ENCODE measurements at places on chromosomes 1 and 21.

GRCh38 chr1:64841330-64842065 is 96.6 kb downstream of the RAVER2 start:
- no peak for DNase-seq

DNA sequence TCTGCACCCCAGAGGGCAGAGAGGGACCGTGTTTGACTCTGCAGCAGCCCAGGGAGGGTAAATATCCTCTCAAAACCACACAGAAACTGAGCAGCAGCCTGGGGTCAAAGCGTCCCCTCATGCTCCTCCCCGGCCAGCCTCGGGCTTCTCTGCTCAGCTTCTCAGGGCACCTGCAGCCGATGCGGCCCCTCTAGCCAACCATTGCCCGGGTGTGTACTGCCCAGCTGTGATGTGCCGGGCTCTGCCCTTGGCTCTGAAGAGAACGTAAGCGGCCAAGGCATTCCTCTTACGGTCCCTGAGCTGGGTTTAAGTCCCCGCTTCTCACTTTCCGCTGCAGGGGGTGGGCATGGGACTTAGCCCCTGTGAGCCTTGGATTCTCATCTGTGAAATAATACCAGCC is 5.5 kb downstream of the FAM131C start:
- no peak for DNase-seq

DNA sequence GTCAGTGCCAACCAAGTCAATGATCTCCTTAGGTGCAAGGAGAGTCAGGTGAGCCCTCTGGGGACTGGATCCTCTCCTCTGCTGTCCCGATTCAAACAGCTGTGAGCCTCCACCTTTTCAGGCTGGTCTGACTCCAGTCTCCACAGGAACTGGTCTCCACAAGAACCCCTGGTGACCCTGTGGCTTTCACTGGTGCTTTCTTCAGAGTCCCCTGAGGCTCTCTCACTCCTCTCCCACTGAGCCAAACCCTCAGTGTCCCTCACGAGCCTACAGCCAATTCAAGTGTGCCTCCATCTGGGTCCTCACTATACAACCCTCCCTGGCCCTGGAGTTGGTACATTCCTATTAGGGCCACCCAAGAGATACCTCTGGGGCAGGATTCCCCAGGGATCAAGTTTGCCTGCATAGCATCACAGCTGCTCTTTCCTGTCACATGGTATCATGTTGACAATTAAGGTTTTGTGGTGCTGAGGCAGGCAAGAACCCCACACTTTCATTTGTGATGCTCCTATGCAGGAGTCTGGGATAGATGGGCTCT is 5.2 kb upstream of the NGF start:
- no peak for DNase-seq

DNA sequence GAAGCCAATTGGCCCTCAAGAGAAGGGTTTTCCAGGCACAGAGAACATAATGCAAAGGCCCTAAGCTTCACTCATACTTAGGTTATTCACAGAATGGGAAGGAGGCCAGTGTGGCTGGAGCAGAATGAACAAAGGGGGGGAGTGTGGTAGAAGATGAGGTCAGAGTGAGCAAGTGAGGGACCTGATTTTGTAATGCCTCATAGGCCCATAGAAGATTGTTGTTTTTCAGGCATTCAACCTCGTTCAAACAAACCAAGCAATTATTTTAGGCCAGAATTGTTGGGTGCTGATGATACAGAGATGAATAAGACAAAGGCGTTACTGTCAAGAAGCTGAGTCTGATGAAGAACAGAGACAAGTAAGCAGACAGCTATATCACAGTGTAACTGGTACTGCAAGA is 54.5 kb upstream of the RAP1A start:
- no peak for DNase-seq

GRCh38 chr1:3548895-3549294 is 62.4 kb downstream of the MEGF6 start:
- DNase-seq: no peak

- no peak for DNase-seq
Measured at GRCh38 chr1:212595787-212596714, 12.5 kb upstream of the ATF3 start.

DNA sequence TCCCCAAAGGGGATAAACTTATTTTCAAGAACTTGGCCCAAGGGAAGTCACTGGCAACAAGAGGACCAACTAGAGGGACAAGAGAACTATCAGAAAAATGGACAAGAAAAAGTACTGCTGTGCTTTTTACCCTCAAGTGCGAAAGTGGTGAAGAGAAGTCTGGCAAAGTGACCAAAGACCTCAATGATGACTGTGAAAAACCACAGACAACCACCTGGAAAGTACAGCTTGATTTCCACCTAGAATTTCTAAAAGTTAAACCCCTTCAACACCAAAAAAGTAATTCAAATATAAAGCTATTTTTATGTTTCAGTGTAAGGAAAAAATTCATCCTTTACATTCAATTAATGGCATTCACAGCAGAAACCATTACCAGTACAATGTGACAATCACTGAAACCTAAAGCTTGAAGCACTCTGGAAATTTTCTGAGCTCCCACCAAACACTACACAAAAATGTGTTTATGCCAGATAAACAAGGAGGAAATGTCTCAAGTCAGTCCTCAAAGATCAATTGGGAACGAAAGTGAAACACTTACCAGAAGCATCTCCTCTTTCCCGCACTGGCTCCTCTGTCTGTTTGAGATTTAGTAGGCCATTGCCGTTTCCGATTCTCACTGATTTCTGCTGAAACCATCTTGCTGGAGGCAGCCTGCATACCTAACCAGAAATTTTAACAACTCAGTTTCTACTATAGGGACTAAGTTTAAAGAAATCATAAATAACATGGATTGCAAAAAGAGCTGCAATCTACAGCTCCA is 8.3 kb downstream of the SDE2 start:
- DNase-seq: no peak

- DNase-seq: no peak
Measured at GRCh38 chr21:41438425-41439113, 12.5 kb downstream of the MX1 start.

GRCh38 chr1:152981146-152981871 is 2.6 kb upstream of the SPRR1A start:
- DNase-seq: no peak

DNA sequence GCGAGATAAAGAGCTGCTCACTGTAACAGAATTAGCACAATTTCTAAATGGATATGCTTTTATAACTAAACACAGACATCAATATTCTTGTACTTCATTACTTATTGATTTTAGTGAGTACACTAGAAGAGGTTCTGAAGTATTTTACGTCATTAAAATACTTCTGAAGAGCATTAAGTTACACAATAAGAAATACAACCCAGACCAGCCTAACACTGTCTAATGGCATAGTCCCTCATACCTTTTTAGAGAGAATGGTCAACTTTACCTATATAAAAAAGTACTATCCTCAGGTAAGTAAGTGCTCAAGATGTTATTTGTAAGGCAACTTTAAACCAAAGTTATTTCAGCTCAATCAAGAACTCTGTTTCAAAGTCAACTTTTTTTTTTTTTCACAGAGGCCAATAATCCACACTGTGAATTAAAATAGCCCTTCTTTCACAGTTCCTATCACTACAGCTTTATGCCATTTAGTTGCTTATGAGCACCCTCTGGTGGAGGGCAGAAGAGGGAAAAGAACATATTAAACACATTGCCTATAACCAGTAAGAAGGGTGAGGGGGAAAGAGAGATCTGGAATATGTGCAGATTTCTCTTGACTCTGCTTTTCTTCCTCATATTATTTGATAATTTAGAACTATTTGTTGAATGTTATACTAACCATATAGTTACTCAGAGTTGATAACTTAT is 182.1 kb upstream of the DMRTA2 start:
- no peak for DNase-seq

- no peak for DNase-seq
Measured at GRCh38 chr1:26025517-26025916, 3.9 kb downstream of the EXTL1 start.

DNA sequence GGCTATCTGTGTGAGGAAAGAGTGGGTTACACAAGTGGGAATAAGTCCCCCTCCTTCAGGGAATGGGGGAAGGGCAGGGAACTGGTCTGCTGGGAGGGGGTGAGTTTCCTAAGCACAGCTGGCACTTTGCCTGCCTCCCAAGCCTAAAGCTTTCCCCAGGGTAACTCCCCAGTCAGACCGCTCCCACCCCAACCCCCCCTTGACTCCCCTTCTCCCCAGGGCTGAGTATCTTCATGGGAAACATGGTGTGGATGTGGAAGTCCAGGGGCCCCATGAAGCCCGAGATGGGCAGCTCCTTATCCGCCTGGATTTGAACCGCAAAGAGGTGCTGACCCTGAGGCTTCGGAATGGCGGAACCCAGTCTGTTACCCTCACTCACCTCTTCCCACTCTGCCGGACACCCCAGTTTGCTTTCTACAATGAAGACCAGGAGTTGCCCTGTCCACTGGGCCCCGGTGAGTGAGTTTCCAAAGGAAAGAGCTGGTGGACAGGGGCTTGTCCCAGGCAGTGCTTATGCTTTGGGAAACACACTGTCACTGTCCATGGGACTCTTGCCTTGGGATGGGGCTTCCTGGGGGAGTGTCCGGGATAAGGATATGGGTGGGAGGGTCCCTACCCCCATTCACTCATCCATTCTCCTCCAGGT is 14.9 kb downstream of the MOV10 start:
- DNase-seq: no peak

DNA sequence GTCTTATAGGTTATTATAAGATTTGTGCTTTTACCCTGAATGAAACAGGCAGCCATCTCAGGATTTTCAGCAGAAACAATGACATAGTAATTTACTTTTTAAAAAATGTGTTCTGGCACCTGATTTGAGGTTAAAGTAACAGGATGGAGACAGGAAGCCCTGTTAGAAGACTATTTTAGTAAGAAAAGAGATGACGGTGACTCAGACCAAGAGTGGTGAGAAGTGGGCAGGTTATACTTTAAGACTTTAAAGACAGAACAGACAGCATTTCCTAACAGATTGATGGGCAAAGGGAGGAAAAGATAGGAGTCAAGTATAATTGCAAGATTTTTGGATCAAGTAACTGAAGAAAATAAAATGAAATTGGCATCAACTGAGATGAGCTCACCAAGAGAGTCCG is 436.8 kb upstream of the NR5A2 start:
- DNase-seq: no peak

- peak; percentile 84 for DNase-seq
Measured at GRCh38 chr21:44527983-44528633, 11.9 kb downstream of the KRTAP10-1 start.

- DNase-seq: no peak
Measured at GRCh38 chr1:92886886-92887419, 55.1 kb downstream of the RPL5 start.

- DNase-seq: no peak
Measured at GRCh38 chr1:231020139-231020601, 19.9 kb downstream of the FAM89A start.

GRCh38 chr1:230356869-230357794 is 69.0 kb downstream of the PGBD5 start:
- no peak for DNase-seq

GRCh38 chr1:234235434-234235881 is 137.8 kb upstream of the COA6 start:
- DNase-seq: no peak

GRCh38 chr21:33064623-33065390 is 5.1 kb upstream of the OLIG1 start:
- no peak for DNase-seq

Data from chondrocyte (in vitro differentiated cells).